ENCODE measurements at places on chromosomes 7 and 10.
A peak's percentile ranks its signal among the peaks of the same experiment; 100 is the strongest.

DNA sequence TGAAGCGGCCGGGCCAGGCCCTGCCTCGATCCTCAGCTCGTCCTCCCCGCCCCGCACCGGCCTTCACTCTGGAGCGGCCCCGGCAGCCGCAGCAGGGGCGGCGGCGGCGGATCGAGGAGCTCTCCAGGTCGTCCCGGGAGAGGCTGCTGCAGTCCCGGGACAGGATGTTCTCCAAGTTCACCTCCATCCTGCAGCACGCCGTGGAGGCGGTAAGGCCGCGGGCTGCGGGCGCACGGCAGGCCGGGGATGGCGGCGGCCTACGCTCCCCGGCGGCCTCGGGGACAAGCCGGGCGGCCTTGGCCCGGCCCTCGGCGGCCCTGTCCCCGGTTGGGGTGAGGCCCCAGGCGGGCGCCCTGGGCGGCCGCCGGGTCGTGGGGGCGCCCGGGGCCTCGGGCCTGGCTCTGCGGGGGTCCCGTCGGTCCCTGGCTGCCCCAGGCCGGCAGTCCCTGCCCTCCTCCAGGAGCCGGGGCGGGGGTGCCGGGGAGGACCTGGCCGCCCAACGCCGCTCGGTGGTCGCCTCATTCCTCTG is 399 bp downstream of the FHIP2A start:
- no peak for DNase-seq

DNA sequence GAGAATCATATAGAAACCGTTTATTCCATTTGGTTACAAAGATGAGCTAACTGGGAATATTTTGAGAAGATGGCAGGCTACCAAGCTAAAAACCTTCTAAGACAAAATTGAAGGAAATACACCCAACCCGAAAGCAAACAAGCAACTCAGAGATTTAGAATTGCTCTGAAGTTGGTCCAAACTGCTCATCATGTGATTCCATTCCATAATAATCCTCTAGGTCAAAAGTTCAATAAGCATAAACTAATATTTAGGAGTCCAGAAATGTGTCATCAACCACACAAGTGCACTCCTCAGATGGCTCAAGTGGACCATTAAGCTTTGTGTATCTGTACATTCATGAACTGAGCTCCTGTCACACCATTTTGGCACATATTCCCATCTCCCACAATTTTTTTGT is 28.7 kb downstream of the DGKI start:
- DNase-seq: no peak

DNA sequence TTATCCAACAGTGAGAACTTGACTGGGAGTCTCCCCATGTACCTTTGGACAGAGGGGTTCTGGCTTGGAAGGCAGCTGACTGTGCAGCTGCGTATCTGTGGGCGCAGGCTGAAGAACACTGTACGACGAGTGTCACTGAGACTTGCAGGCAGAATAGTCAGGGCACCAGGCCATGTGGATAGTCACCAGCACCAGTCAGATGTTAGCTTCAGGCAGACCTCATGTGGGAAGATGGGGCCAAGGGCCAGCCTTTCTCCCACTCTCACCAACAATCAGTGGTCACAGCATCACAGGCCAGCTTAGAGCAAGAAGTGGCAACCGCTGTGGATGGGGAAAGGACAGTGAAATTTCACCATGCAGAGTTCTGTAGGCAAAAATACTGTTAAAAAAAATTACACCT is 43.4 kb upstream of the GJD4 start:
- no peak for DNase-seq

- no peak for DNase-seq
These were observed 910 bp downstream of the WIPF3 start for GRCh38 chr7:29806995-29807841.

- no peak for DNase-seq
These were observed 964.7 kb downstream of the LRMDA start for GRCh38 chr10:76396134-76396533.

DNA sequence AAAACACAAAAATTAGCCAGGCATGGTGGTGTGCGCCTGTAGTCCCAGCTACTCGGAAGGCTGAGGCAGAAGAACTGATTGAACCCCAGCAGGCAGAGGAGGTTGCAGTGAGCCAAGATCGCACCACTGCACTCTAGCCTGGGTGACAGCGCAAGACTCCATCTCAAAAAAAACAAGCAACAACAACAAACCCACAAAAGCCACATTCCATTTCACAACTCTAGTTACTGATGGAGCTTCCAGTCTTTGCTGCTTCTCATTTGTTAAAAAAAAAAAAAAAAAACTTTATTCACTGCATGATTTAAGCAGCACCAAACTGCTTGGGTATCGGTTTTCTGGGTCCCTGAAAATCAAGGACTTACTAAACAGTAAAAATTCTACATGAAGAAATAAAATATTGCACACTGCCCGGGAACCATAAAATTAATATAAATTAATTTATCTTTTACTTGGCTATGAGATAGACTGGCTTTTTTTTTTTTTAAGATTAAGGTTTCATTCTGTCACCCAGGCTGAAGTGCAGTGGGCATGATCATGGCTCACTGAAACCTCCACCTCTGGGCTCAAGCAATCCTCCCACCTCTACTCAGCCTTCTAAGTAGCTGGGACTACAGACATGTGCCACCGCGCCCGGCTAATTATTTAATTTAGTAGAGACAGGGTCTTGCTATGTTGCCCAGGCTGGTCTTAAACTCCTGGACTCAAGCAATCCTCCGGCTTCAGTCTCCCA is 42.0 kb downstream of the SRPK2 start:
- no peak for DNase-seq

GRCh38 chr10:18195060-18195799 is 55.0 kb downstream of the CACNB2 start:
- no peak for DNase-seq

DNA sequence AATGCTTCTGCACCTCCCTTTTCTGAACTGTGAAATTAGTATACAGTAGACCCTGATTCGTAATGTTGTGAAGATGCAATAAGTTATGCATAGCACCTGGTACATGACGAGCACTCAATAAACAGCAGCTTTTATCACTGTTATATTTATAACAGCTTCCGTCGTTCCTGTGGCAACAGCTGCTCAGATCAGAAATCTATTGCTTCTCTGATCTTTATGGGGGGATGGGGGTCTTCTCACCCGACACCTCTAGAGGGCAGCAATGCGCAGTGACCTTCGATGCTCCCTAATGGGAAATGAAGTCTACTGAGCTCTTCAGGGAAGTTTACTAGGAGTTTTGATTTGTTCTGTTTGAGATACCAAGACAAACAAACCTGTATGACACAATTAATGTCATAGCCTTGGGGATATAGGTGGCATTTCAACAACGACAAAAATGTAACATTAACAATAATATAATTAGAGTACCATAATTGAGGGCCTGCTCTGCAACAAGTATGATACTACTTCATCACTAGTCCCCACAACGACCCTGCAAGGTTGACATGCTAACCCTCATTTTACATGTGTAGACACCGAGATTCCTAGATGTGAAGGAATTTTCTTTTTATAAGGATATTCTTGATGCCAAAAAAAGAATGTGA is 289.6 kb downstream of the SFMBT2 start:
- no peak for DNase-seq

DNA sequence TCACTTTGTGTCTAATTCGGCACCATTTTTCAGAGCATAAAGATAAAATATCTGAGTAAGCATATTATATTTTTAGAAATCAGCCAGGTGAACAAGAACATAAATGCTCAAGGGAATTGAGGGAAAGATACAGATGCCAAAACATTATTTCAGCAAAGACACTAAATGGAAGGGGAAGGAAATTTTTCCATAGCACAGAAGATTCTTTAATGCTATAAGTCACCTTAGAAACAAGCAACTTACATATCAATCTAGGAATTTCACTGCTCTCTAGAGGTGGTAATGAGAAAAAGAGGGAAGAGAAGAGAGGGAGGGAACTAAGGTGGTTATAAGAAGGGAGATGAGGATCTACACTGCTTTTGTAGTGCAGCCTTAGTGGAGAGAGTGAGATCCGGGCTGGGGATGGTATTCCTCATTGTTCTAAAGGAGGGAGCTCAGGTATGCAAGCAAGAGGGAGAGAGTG is 20.4 kb downstream of the ZNF365 start:
- no peak for DNase-seq

GRCh38 chr7:138049505-138050116 is 26.6 kb upstream of the AKR1D1 start:
- no peak for DNase-seq

- DNase-seq: no peak
These were observed 1599.9 kb upstream of the LRRTM3 start for GRCh38 chr10:65325913-65326312.

- DNase-seq: no peak
These were observed 464.3 kb upstream of the NRP1 start for GRCh38 chr10:33798754-33799153.

DNA sequence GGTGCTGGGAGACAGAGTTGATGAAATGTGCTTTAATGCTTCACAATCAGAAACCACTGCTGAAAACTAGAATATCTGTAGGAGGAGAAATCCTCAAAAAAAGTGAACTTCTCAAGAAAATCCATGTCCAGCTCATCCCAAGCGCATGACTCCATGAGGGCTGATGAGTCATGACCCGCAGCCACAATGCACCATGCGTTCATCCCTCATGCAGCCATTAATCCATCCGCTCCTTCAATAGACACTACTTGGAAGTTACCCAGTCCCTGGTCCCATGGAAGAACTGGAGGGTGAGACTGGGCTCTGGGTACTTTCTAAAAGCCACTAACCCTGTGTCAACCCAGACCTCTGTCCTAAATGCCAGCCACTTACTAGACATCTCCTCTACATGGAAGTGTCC is 24.4 kb downstream of the TMEM273 start:
- DNase-seq: no peak

DNA sequence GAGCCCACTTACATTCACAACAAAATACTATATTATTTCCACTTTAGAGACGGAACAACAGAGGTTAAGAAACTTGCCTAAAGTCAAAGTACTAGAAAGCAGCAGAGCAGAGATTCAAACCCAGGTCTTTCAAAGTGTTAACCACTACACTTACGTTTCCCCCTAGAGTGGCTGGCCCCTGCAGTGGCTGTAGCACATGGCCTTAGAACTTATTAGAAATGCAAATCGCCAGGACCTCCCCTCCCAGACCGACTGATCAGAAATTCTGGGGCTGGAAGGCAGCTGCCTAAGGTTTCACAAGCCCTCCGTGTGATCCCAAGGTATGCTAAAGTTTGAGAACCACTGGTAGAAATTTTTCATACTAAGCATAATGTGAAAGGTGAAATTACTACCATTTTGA is 8.1 kb downstream of the MPP7 start:
- no peak for DNase-seq

GRCh38 chr7:129958643-129959470 is 6.1 kb upstream of the UBE2H start:
- DNase-seq: no peak

- no peak for DNase-seq
These were observed 171.1 kb downstream of the GRM3 start for GRCh38 chr7:86814661-86815379.

DNA sequence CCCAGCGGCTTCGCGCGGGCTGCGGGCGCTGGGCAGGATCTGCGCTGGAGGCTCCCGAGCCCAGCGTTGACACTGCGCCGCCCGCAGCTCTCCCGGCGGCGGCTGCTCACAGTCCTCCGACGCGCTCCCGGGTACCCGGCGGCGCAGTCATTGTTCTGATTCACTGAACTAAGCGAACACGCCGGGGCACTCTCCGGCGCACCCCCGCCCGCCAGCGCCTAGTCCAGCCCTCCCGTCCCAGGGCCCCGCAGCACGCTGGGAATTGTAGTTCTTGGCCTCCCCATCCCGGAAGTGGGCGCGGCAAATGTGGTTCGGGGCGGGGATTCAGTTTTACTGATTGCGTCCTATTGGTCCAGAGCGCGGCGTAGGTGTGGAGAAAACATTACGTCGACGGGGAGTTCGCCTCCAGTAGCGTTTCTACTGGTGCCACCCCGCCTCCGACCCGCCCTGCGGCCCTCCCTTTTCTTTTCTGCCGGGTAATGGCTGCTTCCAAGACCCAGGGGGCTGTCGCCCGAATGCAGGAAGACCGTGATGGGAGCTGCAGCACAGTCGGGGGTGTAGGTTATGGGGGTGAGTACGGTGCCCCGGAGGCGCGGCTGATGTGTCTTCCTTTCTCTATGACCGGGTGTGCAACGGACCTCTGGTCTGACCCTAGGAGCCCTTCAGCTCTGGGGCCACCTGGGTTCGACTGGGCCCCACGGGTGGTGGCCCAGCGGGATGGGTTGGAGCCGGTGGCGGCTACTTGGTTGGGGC is at the start of the genes DOCK4 and ZNF277:
DOCK4 (minus strand) TSS at position 162 of the 753 bp plus-strand sequence. CDS start 261 bp downstream, outside the sequence.
ZNF277 (plus strand) TSS at position 458 of the 753 bp plus-strand sequence; CDS start at position 480, 22 bp downstream.
- DNase-seq: peak; percentile 94

- DNase-seq: no peak
These were observed 73.8 kb upstream of the CDK1 start for GRCh38 chr10:60704471-60704870.

- DNase-seq: no peak
These were observed 534.9 kb upstream of the GALNT17 start for GRCh38 chr7:70597066-70597465.

DNA sequence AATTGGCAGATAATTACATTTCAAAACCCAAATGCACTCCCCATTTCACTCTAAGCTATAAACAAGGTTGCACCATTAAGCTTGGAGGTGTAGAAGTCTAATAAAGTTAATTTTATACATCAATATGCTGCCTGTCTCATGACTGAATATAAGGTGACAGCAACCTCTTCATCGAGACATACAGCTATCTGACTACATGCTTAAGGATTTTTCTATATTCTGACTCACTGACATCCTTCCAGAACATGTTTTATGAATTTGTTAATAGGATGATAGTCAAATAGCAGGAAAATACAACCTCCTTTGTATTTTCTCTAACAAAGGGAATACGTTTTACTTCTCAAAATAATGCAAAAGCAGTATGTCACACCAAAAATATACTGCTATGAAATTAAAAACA is 76.6 kb downstream of the NRBF2 start:
- DNase-seq: no peak

DNA sequence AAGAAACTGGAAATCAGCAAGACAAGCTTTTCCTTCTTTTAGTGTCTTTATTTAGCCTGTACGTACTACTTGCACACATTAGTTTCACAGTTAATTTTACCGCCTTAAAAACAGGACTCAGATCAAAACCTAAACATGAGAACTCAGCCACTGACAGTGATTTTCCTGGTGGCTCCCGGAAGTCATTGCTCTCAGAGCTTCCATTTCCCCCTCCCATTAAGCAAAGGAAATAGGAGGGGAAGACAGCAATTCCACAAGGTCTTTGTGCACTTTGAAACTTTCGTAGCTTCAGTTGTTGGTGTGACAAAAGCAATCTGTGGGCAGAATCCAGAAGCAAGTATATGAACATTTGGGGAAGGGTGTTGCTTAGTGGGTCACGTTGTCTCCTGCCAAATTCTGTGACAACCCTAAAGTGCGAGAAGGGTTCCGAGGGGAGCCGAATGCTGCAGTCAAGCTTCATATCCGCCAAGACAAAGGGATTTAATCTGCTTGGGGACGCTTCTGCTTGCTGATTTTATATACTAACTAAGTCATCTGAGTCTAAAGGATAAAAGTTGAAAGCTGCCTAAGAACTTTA is 30.4 kb downstream of the FAM53B start:
- no peak for DNase-seq
